Activated CD4-positive, alpha-beta T cell treated with anti-CD3 and anti-CD28 coated beads for 1 hour (primary cell): ENCODE measurements at places on chromosomes 3 and 15.
A peak's percentile ranks its signal among the peaks of the same experiment; 100 is the strongest.

GRCh38 chr3:171774521-171774920 lies 35.8 kb downstream of the PLD1 start:
- no peak for DNase-seq

GRCh38 chr3:17125738-17126442 lies 241.1 kb downstream of the PLCL2 start:
- DNase-seq = no peak

- no peak for DNase-seq
Observed at GRCh38 chr3:157837336-157837735, 268.9 kb downstream of the SHOX2 start.

GRCh38 chr3:52317208-52318000 lies 1.3 kb downstream of the DNAH1 start:
- peak; percentile 61 for DNase-seq

DNA sequence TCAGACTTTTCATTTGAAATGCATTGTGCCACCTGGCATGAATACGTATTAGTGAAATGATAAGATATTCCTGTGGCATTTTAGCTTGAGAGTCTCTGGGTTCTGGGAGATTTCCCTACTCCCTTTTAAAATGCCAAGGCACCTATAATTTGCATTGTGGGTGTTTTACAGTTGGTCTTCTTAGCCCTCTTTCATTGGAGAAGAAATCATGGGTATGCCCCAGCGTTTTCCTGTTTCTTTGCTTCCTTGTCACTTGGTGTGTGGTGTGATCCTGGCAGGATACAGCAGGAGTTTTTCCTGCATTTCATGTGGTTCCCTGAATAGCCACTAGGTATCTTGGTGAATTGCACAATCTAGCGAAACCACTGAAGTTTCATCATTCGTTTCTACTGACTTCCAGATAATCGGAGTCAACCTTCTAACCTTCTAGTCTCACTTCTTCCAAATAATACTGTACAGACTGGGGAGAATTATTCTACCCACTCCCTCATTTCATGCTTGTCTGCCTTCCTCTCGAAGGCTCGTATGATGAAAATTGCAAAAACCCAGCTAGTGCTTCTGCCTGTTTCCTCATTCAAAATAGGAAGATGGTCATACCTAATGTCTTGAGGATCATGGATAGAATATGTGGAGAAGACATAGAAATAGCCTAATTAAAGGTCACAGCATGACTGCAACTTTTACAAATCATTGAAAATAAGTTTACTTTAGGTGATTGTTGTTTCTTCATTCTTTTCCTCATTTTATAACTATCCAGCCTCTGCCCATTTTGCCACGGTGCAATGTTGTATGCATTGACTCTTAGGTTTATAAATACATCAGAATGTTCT lies 2.6 kb downstream of the BHLHE40 start:
- no peak for DNase-seq

DNA sequence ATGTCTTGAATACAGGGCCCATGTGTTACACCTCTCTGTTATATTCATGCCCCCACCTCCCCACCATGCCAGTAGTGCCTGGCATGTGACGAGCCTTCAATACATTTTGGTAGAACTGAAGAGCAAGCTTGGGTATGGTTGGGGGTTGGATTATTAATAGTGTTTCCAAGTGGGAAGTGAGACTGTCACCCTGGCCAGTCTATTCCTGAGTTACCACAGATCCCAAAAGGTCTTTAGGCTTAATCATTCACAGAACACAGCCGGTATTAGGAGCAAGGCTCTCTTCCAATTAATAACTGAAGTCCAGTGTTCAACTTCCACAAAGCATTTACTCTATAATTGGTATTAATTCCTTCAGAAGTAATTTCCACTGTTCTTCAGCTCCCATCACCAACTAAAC lies 231.9 kb upstream of the LRTM1 start:
- DNase-seq = no peak

- DNase-seq = peak; percentile 20
Observed at GRCh38 chr3:156816091-156816793, 9.9 kb upstream of the LEKR1 start.

DNA sequence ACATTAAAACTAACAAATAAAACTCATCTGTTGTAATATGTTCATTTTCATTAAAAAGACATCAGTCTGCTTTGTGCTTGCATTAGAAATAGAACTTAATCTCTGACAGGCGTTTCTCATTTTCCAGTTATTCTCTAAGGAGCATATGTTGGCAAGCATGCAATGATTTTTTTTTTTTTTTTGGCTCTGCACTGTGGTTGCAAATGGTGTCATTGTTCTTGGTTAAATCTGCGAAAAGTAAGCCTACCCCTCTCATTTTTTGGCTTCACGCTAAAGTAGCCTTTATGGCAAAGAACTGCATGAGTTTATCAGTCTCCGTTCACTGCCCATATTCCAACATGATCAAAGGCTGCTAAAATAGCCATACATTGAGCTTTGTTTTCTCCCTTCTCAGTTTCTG lies 403.2 kb downstream of the MECOM start:
- DNase-seq = no peak

DNA sequence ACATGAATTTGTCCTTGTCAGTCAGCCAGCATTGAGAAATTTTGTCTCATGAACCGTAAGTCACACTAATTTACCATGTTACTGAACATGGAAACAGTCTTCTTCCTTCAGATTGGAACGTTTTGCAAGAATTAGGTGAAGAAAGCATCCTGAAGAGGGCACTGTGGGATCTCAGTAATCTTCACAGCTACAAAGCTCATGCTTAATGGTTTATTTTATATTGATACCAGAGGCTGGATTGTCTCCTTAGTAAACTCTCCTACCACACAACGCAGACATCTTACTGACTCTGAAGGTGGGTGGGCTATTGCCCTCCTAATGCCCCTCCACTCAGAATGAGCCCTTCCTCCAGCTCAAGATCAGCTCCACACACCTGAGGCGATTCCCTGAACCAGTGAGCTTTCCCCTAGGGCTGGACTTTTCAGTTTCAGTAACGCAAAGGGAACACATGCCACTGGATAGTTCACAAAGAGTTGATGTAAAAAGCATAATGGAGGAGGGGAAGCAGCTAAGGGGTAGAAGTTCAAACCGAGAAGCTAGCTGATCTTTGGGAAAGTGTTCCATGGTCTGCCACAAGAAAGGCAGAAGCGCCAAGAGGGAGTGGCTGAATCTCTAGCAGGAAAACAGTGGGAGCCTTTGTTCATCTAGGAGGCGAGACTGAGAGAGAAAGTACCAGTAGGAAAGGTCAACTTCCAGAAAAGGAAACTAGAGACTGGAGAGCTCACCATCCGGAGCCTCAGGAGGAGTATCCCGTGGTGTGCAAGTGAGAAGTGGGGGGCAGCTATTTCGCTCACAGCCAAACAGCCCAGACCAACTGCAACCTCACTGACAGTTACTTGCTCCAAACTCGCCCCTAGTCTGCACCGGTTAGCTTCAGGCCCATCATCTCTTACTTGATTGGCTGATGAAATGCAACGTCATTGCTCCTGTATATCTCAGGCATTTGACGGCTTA lies at the start of gene SLC9C1:
SLC9C1 (minus strand) TSS at position 849 of the 954 bp plus-strand sequence. CDS start 7,425 bp downstream, outside the sequence.
- DNase-seq = no peak

GRCh38 chr3:100396967-100397366 lies 3.9 kb downstream of the TOMM70 start:
- no peak for DNase-seq

DNA sequence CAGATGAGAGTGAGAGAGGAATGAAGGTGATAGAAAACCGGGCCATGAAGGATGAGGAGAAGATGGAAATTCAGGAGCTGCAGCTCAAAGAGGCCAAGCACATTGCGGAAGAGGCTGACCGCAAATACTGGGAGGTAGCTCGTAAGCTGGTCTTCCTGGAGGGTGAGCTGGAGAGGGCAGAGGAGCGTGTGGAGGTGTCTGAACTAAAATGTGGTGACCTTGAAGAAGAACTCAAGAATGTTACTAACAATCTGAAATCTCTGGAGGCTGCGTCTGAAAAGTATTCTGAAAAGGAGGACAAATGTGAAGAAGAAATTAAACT lies 88.9 kb downstream of the EOMES start:
- no peak for DNase-seq

GRCh38 chr3:24062916-24063315 lies 117.8 kb downstream of the NR1D2 start:
- DNase-seq = no peak

DNA sequence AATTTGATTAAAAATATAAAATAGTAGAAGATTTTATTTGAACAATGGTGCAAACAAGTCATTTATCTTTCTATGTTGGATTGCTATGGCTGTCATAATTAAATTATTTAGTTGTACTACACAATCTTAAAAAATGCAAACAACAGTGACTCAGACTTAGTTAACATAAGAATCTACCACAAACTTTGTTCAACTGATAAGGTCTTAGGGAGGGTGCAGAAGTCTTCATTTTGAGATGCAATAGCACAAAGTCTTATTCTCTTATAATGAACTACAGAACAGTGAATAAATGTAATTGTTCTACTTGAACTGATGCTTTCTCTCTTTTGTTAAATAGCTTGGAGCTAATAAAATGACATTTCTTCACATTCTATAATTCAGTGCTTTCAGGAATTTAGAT lies 482.8 kb upstream of the NAALADL2 start:
- no peak for DNase-seq

GRCh38 chr3:143507735-143508580 lies 340.3 kb downstream of the SLC9A9 start:
- no peak for DNase-seq

GRCh38 chr3:127374086-127375010 lies 86.5 kb upstream of the PRR20G start:
- no peak for DNase-seq

GRCh38 chr3:41532976-41533375 lies 333.7 kb downstream of the CTNNB1 start:
- DNase-seq = no peak

DNA sequence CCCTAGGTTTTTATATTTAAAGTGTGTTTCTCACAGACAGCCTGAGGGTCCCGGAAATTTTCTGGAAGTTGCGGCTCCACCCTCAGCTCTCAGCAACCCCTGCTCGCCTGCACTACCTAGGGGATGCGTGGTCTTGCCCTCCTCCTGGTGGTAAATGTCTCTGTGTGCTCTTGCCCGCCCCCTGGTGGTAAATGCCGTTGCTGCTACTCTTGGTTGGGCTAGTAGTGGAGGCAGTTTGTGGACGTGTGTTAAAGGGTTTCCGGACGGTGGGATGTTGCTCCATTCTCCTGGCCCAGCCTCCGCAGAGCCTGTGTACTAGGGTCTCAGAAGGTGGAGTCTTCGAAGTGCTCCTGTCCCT lies 27.4 kb downstream of the STOML1 start:
- DNase-seq = peak; percentile 75

GRCh38 chr3:194270627-194271459 lies 80.3 kb downstream of the CPN2 start:
- DNase-seq = no peak

DNA sequence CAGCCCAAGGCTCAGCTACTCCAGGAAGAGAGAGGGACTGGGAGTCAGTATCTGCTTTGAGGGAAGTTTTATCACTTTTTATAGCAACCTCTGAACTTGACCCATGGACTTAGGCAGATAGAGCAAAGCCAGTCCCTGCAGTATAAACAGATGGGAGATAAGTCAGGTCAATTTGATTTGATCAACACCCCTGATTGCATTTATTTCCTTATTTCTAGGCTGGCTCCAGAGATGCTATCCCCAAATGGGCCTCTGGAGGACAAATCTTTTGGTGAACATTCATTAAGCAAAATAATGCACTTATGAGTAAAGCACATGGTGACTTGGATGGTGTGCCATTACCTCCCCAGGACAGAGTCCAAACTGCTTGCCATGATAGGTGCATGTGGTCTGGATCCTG lies 8.9 kb upstream of the IDH3A start:
- no peak for DNase-seq

- no peak for DNase-seq
Observed at GRCh38 chr15:83379579-83379959, 67.6 kb upstream of the SH3GL3 start.

- no peak for DNase-seq
Observed at GRCh38 chr3:29764041-29764440, 483.2 kb downstream of the RBMS3 start.

DNA sequence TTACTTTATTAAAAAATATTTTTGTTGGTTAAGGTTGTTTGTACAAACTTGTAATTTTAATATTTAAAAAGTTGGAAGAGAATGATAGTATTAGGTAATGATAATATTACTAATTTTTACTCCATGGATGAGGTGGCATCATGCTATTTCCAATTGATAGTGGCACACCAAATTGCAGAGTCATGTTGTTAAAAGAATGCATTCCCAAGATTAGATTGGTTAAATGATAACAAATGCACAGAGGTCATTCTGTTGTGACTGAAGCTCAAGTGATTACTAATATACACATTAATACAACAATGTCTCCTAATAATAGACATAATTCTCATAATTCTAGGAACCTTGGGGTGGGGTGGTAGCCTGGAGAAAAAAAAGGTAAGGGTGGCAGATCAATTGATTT lies 73.2 kb upstream of the ZBED2 start:
- DNase-seq = no peak
